ENCODE measurements at places on chromosomes 6 and 20.

- no peak for DNase-seq
Measured at GRCh38 chr20:47499053-47499452, 2.6 kb upstream of the NCOA3 start.

DNA sequence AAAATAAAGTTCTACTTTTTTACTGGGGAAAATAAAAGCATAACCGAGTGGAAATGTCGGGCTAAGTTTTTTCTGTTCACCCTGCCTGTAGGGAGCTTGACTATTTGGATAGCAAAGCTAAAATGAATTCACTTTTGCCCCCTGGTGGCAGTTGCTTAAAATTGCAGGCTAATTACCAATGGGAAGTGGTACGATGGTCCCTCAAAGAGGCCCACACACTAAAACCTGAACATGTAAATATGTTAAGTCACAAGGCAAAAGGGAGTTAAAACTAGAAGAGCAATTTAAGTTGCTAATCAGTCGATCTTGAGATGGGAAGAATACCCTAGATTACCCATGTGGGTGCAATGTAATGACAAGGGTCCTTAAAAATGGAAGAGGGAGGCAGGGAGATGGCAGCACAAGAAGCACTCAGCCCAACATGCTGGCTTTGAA lies 916 bp upstream of the SUN5 start:
- no peak overlapping the region for H3K4me3 ChIP-seq
- H3K36me3 ChIP-seq = peaks cover 3% of the 10 kb centered on the region
- H3K27me3 ChIP-seq = no peaks in the 10 kb centered on the region
- DNase-seq = peak; percentile 59
- H3K27ac ChIP-seq = peak overlapping the region; percentile 32

- no peak overlapping the region for H3K4me3 ChIP-seq
- DNase-seq = no peak
- peaks cover 16% of the 10 kb centered on the region for H3K27me3 ChIP-seq
- no peak overlapping the region for H3K27ac ChIP-seq
- H3K36me3 ChIP-seq = no peaks in the 10 kb centered on the region
- H3K4me1 ChIP-seq = no peaks in the 10 kb centered on the region
Measured at GRCh38 chr20:4835244-4836177, 113.8 kb downstream of the PRND start.

DNA sequence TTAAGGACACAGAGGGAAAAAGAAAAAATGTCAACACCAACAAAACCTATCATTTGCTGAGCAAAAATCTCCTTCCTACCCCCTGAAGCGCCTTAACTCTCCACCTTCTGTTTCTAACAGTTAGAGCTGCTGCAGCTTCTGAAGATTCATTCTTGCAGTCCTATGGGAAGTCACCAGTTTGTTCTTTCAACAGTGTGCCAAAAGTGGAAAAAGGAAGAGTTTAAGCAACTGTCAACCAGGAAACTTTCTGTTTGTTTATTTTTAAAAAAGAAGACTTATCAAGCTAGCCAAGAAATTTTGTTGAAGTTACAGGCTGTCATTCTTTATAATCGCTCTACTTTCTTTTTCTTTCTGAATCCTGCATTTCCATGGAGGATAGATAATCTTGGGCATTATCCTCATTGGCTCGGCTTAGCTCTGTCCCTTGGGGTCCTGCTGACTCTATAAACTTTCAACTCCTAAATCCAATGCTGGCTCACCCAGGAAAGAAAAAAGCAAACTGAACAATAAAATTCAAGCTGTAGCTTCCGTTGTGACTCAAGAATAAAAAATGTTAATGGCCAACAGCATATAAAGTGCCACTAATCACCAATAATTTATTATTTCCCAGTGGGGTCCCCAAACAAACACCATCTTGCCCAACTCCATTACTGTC lies 172.8 kb upstream of the CITED2 start:
- no peak overlapping the region for H3K27ac ChIP-seq
- H3K4me3 ChIP-seq = no peak overlapping the region
- DNase-seq = no peak
- H3K4me1 ChIP-seq = peaks cover 12% of the 10 kb centered on the region
- H3K36me3 ChIP-seq = no peaks in the 10 kb centered on the region
- peaks cover 6% of the 10 kb centered on the region for H3K27me3 ChIP-seq

GRCh38 chr6:32244946-32245398 lies 21.1 kb upstream of the NOTCH4 start:
- peaks cover 25% of the 10 kb centered on the region for H3K4me1 ChIP-seq
- no peaks in the 10 kb centered on the region for H3K36me3 ChIP-seq

DNA sequence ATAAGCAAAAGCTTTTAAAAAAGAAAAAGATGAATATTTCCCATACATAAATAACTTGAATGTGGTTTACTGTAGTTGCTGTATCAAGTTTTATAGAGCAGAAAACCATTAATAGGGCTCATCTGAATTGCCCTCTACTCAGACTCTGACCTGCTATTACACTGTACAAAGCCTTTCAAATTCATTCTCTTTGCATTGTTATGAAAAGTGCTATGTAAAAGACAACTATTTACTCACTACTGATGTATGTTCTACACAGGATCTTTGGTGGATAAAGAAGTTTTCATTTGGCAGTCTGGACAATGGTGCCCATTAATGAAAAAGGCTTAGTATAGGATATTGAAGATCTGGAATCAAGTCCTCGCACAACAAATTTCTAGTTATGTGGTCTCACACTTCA lies 199.1 kb upstream of the RUNX2 start:
- no peaks in the 10 kb centered on the region for H3K27me3 ChIP-seq
- H3K4me1 ChIP-seq = no peaks in the 10 kb centered on the region
- H3K27ac ChIP-seq = no peak overlapping the region
- no peak for DNase-seq
- no peak overlapping the region for H3K4me3 ChIP-seq

All from activated CD8-positive, alpha-beta T cell treated with anti-CD3 and anti-CD28 coated beads, Interleukin-2, amount 10 ng/mL, durations not matched to agents 7 days and 5 days (primary cell).